ENCODE measurements at places on chromosomes 1 and 21.
A peak's percentile ranks its signal among the peaks of the same experiment; 100 is the strongest.

DNA sequence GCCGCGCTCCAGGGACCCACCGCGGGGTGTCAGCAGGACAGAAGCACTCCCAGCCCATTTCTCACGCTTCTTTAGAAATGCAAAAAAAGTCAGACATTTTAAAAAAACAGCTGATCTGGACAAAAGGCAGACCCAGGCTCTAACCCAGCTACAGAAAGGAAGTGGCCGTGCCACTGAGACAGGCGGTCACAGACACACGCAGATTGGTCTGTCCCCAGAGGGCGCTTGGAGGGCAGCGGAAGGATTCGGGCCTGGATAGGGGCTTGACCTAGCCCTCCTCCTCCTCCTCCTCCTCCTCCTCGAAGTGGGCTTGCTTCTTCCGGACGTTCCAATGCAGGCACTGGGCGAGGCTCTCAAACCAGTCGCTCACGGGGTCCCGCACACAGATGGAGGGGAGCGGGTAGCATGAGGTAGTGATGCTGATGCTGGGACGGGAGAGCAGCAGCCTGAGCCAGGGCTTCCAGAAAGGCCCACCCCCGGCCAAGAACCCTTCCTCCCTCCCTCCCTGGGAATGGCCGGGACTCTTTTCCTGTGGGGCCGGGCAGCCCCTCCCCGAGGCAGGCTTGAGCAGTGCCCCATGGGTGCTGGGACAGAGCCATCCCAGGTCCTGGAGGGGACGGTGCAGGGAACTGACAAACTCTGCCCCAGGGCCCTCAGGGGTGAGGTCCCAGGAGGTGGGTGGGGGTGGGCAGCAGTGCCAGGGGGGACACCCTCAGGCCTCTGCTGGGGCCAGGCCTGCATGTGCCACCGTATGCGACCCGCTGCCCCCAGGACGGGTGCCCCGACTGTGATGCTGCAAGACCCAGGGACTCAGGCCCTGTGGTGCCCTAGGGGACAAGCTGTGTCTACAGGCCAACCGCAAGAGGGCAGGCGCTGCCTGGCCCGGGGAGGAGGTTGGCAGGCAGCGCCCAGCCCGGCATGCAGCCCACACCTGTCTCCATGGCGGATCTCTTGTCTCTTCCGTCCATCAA, 25.3 kb downstream of the NADK start:
- no peak for DNase-seq

DNA sequence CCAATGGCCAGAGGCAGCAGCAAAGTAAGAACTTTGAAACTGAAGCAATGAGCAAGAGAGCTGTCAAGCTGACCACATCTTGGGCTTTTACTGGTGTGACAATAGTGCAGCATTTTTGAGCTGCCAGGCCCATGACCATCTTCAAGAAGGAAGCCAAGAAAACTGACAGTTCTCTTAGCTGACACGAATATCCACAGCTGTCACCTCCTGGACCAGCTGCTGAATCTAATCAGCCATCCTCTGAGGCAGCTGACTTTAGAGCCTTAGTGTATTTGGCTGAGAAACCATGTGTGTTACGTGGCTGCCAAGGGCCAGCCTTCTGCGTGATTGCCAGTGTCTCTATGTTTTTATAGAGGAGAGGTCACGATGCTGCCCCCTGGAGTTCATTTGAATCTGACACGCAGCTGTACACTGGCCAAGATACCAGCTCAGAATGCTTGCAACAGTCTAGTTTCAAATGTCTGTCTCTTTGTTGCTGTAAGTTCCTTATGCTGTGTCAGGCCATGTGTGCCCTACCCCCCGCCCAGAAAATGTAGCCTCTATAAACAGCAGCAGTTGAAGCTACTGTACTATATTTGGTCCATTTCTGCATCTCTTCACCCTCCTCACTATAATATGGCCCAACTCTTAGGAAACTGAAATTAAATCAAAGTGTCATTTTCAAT, 39.7 kb downstream of the PALMD start:
- DNase-seq, result peak; percentile 35

DNA sequence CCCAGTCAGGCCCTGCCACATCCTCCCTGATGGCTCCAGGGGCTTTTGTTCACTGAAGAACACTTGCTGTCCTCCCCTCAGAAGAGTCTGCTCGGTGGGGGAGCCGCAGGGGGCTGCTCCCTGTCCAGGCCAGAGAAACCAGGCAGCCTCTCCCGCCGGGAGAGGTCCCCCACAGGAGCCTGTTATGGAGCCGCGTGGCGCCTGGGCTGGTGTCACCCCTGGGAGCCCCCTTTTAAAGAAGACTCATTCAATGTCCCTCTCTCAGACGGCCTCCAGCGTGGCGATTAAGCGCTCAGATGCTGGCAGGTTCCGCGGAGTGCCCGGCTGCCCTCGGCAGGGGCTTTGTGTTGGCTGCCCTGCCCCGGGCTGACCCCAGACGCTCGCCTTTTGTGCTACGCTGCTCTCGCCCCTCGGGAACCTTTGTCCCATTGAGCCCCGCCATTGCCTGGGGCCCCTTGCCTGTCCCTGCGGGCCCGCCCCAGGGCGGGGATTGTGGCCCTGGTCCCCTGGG, 43.1 kb downstream of the SKI start:
- DNase-seq, result no peak

- DNase-seq, result no peak
These were observed 25.0 kb upstream of the BCL9 start for GRCh38 chr1:147516157-147516917.
